ENCODE measurements at places on chromosomes 2 and 18.
A peak's percentile ranks its signal among the peaks of the same experiment; 100 is the strongest.

GRCh38 chr2:222203041-222203440 is 95.8 kb downstream of the PAX3 start:
- no peak for DNase-seq

DNA sequence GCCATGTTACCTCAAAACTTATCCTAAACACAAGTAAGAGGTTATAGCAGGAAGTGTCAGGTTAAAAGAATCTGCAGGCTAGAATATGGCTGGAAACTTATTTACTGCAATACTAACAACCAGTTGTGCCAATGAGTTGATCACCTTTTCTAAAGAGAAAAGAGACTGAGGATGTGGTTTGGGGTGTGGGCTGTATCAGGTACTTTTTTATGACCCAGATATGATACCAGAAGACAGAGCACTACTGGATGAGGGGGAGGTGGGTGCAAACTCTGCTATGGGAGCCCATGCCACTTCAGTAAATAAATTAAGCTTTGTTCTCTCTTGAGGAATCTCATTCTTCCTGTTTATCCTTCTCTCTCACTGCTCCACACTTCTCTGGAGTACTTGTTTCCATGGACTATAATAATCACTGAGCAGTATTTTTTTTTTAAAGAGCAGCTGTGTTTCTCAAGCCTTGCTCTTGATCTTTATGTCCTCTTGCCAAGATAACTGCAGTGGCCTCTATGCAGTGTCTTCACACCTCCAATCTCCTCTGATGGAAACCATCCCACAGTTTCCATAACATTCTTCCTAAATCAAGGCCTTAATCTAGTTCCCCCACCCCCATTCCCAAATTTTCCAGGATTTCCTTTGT is 51.2 kb upstream of the NOSTRIN start:
- no peak for DNase-seq

DNA sequence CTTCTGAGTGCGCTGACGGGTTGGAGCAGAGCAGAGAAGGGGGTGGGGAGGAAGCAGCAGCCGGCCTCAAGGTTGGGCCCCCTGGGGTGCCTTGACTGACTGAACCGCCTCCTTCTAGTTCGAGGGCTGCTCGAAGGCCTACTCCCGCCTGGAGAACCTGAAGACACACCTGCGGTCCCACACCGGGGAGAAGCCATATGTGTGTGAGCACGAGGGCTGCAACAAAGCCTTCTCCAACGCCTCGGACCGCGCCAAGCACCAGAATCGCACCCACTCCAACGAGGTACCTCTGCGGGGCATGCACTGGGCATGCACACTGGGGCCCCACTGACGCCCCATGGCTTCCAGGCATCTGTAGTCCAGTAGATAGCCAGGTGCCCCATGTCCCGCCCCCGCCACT is 246.9 kb downstream of the GLI2 start:
- DNase-seq: no peak

DNA sequence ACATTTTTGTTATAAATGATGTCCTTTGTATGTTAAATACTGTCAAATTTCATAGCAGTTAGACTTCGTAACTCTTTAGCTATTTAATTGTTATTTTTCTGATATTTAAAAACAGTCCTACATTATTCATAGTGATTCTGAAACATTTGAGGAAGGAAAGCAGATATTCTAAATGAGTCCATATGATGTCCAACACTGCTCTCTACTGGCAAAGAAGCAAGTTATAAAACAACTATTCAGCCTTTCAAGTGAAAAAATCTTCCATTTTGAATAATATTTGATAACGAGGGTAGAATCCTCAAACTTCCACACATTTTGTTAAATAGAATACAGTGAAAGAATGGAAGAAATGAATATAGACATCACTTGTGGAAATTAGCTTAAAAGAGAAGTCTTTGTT is 220.8 kb downstream of the GULP1 start:
- peak; percentile 78 for DNase-seq

DNA sequence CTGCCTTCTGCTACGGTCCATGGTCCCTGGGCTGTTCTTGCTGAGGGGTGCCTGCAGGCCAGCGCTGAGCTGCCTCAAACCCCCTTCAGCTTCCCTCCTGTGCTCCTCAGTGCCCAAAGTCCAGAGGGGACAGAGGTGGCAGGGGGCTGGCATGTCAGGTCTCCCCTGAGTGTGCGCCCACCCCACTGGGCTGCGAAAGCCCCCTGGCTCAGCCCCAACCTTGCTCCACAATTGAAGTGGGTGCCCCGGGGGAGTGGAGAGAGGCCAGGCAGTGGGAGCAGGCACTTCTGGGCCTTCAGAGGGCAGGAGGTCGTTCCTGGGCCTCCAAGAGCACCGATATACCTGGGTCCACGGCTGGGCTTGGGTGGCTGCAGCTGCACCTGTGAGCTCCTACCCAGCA is 548.7 kb upstream of the FAM98A start:
- no peak for DNase-seq

GRCh38 chr18:14124689-14125088 is 7.5 kb downstream of the ZNF519 start:
- no peak for DNase-seq

GRCh38 chr2:240455647-240456446 is 20.4 kb downstream of the GPC1 start:
- no peak for DNase-seq

DNA sequence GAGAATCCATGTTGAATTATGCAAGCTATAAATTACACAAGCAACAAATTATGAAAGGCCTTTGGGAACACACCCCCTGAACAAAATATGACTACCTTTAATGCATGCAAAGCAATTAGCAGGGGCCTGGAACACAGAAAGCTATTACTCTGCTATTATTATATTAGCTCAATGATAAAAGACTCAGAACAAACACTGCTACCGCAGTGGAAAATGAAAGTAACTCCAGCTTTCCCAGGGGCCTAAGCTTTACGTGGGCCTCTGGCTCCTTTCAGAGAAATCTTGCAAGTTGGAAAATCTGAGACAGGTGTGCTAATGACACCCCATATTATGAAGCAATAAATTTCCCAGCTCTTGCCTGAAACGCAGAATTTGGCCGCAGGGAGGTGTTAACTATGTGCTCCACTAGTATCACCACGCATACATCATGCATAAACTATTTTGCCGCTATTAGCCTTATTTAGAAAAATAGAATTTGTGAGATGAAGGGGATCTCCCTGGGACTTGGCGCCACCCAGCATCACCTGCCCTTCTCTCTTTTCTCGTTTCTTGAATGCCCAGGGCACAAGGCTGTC is 321.6 kb upstream of the LYPD1 start:
- no peak for DNase-seq

DNA sequence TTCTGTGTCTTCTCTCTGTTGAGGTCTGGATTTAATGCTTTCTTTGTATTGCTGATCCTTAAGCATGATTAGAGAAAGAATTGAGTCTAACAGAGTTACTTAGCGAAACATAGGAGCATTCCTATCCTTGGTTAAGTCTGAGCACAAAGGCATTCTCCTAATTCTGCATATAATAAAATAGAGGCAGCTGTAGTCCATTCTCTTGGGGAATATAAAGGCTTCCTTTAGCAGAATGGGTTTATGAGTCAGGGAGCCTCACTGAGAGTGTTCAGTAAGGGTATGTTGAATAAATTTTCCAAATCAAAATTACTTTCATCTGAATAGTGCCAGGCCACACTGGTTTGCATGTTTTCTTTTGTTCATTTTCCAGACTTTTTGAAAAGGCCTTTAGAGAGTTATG is 101.5 kb downstream of the GALNT1 start:
- DNase-seq: no peak

DNA sequence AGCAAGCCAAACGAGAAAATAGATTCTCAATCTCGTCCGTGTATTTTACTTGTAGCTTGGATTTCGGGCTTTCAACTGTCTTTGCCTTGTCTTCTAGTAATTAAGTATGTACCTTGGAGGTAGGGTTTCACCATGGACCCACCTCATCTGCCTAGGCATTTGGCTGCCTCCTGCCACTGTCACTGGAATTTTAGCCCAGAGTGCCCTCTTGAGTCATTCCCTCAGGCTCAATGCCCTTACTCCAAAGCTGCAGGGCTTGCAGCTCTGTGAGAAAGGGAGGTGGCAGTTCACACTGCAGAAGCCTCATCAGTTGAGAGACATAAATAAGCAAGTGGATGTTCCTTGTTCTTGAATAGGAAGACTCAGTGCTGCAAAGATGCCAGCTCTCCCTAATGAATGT is 89.6 kb downstream of the VSNL1 start:
- no peak for DNase-seq

- DNase-seq: no peak
These were observed 762.4 kb downstream of the DSC3 start for GRCh38 chr18:30280186-30280585.

DNA sequence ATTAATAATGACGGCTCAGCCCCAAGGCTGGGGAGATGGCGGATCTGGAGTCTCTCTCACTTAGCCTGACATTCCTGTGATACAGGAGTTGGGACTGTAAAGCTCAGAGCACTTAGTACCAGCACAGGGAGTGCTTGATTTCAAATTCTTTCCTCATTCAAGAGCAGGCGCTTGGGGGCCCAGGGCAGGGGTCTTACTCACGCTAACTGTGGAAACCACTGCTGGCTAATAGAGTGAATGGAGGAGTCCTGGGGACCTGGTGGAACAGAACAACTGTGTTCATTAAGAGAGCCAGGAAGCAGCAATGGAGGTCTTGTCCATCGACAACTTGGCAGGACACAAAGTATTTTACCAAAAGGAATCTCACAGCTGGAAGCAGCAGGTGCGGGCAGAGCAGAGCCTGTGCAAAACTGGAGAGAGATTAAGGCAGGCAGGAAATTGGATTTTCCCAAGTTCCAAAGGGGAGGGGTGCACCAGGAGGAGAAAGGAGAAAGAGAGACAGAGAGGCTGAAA is 358.9 kb downstream of the TNS1 start:
- no peak for DNase-seq

GRCh38 chr2:172039011-172039704 is 39.4 kb downstream of the METAP1D start:
- no peak for DNase-seq

GRCh38 chr2:172093416-172094293 is 8.3 kb downstream of the DLX1 start:
- DNase-seq: no peak

- DNase-seq: no peak
These were observed 124.0 kb downstream of the GAREM1 start for GRCh38 chr18:32346671-32347070.

- DNase-seq: no peak
These were observed 271.4 kb downstream of the GALNT13 start for GRCh38 chr2:154143105-154143504.

All from hematopoietic multipotent progenitor cell treated with erythropoietin and hydrocortisone succinate and interleukin-3 and kit ligand, for 4 days (in vitro differentiated cells).